ENCODE measurements at places on chromosomes 13 and 19.

DNA sequence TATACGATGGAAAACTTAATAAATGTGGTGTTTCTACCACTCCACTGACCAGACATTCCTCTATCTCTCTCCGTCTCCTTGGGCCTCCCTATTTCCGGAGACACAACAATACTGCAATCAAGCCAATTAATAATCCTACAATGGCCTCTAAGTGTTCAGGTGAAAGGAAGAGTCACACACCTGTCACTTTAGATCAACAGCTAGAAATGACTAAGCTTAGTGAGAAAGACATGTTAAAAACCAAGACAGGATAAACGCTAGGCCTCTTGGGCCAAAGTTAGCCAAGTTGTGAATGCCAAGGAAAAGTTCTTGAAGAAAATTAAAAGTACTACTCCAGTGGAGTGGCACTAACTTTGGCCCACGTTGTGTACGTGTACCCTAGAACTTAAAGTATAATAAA lies 22.5 kb downstream of the ZDHHC20 start:
- DNase-seq: no peak

DNA sequence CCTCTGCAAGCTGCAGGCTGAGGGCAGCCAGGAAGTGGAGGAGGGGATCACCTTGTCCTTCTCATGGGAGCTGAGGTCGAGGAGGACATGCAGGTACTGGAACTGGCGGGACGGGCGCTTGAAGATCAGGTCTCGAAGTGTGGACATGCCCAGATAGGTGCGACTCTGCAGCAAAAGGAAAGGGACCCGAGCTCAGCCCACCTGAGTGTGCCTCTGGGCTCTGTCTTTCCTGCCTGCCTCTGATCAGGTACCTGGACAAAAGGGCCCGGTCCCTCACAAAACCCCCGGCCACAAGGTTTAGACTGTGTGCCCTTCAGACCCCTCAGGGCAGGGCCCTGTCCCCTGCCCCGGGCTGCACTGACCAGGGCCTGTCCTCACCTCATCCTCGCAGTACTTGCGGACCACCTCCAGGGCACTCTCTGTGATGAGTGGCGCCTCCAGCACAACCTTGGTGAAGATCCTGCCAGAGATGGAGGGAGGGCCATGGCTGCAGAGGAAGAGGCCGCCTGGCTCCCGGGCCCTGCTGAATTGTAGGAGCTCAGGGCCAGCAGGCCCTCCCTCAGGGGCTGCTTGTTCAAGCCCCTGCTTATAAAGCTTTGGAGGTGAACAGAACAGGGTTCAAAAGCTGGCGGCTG lies 12.5 kb upstream of the RSPH6A start:
- no peak for DNase-seq

DNA sequence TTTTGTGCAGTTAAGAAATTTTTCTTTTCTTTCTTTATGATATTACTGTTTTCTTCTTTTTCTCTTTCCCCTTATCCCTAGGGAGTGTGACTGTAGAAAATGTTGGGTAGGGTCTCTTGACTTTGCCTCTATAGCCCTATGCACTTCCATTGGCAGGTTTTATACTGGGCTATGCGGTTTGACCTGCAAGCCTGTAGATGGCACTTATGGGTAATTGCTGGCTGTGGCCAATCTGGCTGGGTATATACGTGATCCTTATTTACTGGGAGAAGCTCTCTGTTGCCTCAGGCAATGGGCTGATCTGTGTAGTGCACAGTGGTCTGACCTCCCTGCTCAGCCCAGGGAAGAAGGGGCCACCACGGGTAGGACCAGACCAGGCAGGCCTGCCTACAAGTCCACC lies 78.8 kb downstream of the RAP2A start:
- DNase-seq: no peak

DNA sequence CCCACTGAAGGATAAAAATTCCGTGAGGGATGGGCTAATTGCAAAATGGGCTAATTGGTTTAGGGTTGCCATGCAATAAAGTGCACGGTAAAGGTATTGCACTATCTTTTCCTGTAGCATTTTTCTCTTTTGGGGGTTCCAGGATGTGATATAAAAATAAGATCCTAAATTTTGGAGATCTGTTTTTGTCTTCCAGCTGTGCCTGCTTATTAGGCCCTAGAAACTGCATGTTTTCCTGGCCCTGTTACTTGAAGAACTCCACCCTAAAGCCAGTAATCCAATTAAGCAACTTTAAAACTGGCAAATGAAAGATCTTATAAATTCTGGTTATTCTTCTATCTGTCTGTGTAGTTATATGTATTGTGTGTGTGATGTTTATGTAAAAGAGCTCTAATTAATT lies 2489.6 kb downstream of the PCDH9 start:
- no peak for DNase-seq

- no peak for DNase-seq
Measured at GRCh38 chr19:56884441-56884840, 43.9 kb upstream of the PEG3 start.

DNA sequence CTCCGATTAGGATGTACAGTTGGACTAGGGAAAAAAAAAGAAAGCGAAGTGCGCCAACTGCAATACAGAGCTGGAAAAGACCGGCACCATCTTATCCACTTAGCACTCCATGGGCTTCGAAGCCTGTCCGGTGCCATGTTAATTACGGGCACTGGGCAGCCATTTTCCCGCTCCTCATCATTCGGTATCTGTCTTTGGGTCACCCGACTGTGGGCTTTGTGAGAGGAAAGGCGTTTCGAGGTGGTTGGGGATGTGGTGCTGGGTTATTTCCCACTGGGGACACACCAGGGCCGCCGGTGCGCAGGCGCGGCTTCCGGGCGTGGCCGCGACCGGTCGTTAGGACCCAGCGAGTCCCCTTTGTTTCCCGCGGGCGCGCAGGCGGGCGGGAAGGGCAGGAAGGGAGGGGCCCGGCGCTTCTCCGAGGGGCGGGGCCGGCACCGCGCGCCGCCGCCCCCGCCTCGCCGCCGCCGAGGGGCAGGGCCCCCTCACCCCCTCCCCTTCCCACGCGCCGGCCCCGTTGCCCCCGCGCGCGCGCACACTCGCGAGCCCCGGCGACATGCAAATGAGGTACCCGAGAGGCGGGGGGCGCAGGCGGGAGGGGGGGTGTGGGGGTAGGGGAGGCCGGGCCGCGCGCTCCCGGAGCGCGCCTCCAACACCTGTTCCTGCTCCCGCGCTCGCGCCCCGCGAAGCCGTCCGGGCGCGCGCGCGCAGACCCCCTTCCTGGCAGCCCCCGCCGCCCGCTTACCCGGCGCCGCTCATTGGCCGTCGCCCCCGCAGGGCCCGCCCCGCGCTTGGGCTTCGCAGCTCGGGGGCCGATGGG lies at the start of gene ZNF524:
ZNF524 (plus strand) TSS at position 447 of the 820 bp plus-strand sequence. CDS start 1,825 bp downstream, outside the sequence.
- DNase-seq: peak; percentile 96

GRCh38 chr19:7250951-7251350 lies 43.3 kb downstream of the INSR start:
- no peak for DNase-seq

DNA sequence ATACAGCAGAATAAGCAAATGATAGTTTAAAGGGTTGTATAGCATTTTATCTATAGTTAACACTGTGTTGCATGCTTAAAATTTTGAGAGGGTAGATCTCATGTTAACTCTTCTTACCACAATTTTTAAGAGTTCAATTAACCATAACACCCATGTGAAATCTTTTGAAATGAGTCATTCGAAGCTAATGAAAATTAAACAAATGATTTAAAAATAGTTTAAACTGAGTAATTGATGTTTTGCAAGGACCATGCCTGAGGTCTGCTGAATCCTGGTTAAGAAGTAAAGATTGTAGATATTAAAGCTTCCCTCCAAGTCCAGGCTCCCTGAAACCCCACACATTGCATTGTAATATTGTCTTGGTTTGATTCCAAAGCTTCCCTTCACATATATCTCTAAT lies 176.7 kb upstream of the RNF113B start:
- DNase-seq: no peak

- no peak for DNase-seq
Measured at GRCh38 chr13:90535421-90535820, 812.1 kb upstream of the MIR17HG start.

- no peak for DNase-seq
Measured at GRCh38 chr13:75512253-75512652, 25.4 kb downstream of the COMMD6 start.

DNA sequence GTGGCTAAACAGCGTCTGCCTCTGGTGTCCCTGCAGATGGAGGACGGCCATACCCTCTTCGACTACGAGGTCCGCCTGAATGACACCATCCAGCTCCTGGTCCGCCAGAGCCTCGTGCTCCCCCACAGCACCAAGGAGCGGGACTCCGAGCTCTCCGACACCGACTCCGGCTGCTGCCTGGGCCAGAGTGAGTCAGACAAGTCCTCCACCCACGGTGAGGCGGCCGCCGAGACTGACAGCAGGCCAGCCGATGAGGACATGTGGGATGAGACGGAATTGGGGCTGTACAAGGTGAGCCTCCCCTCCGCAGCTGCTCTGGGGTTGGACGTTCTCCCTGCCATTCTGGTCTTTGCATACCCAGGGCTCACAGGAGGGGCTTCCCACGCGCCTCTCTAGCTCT lies 19.9 kb downstream of the UHRF1 start:
- DNase-seq: no peak

GRCh38 chr13:51396352-51396751 lies 56.5 kb downstream of the INTS6 start:
- DNase-seq: no peak

DNA sequence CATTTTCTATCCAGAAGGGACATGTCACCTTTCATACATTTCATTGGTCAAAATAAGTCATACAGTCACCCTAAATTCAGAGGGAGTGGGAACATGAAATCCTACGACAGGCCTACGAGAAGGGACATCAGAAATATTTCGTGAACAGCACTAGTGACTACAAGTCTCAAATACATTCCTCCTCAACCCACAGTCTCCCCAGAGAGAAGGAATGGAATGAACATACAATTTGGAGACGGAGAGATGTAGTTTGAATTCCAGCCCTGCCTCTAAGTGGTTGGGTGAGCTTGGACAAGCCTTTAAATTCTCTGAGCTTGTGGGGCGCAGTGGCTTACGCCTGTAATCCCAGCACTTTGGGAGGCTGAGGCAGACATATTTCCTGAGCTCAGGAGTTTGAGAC lies 9.9 kb downstream of the SERTM1 start:
- no peak for DNase-seq

GRCh38 chr19:2154587-2155075 lies 3.3 kb upstream of the AP3D1 start:
- no peak for DNase-seq

- DNase-seq: no peak
Measured at GRCh38 chr19:43777163-43777695, 3.5 kb downstream of the KCNN4 start.

- DNase-seq: no peak
Measured at GRCh38 chr19:52742516-52742915, 7.7 kb upstream of the ZNF611 start.

- no peak for DNase-seq
Measured at GRCh38 chr13:66765559-66765958, 464.6 kb downstream of the PCDH9 start.

DNA sequence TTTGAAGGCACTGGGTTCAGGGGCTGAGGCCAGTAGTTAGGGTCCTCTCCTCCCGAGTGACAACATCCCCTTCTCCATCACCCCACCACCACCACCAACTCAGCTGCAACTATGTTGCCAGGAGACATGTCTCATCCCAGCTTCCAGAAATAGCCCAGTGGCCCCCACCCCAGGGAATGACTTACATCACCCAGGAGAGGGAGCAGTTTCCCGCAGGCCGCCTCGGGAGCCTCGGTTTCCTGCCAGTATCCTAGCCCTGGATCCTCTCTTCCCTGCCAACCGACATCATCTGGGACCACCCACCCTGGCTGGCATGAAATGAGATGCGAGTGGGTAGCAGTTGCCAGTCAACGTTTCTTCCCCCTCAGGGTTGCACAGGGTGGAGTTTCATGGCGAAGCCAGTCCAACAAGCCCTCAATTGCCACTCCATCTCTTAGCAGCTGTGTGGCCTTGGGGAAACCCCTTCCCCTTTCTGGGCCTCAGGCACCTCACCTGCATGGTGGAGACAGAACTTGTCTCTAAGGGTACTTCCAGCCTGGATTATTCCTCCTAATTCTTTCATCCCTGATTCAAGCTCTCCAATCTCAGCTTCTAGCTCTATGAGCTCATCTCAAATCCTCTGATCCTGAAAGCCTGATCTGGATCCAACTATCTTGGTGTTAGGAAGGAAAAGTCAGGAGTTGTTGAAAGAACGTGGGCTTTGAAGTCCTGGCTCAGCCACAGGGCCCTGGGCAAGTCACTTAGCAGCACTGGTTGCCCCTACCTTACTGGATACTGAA lies 3.9 kb upstream of the GSK3A start:
- DNase-seq: peak; percentile 39

- no peak for DNase-seq
Measured at GRCh38 chr13:45036206-45036605, 46.9 kb downstream of the GPALPP1 start.

Data from NCI-H1417 (cell line).